ENCODE measurements at places on chromosomes 11 and 22.

GRCh38 chr11:8596504-8597046 lies 2.5 kb upstream of the STK33 start:
- no peak for ATAC-seq

GRCh38 chr11:60084631-60085273 lies 3.7 kb upstream of the MS4A2 start:
- ATAC-seq: no peak

- no peak for ATAC-seq
Measured at GRCh38 chr11:110376711-110377324, 52.9 kb upstream of the FDX1 start.

DNA sequence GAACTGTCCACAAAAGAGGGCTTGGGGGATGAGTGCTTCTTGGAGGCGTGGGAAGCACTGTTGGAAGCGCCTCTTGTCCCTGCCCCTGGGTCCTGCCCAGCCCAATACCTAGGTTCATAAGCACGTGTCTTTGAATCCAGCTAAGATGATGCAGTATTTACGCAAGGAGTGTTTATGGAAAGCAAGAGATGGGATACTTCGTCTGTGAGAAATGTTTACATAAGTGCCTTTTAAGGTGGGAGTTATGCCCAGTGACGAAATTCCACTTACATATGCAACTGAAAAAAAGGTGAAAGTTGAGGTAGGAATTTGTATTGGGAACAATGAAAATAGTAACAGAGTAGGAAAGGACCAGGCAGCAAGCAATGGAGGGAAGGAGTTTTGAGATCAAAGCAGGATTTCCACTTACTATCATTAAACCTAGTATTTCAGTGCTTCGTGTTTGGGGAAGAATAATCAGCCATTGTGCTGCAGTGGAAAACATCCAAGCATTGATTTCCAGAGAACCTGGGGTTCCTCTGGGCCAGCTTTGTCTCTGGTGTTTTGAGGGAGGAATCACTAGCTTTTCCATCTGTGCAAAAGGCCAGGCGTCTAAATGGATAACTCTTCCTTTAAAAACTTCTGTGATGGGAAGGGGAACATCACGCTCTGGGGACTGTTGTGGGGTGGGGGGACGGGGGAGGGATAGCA lies 115.3 kb upstream of the TTC12 start:
- no peak for ATAC-seq

All from activated T-helper 17 cell treated with anti-CD3 and anti-CD28 coated beads, Interleukin-2, amount 50 U/mL, for 72 hours (primary cell).